ENCODE measurements at places on chromosomes 4 and X. TPM values are rescaled to one million over a fixed set of nuclear protein-coding genes. Genes with fewer than 3 reads are reported as not detected.

- DNase-seq, result no peak
Observed at GRCh38 chr4:70925899-70926635, 23.9 kb downstream of the MOB1B start.

DNA sequence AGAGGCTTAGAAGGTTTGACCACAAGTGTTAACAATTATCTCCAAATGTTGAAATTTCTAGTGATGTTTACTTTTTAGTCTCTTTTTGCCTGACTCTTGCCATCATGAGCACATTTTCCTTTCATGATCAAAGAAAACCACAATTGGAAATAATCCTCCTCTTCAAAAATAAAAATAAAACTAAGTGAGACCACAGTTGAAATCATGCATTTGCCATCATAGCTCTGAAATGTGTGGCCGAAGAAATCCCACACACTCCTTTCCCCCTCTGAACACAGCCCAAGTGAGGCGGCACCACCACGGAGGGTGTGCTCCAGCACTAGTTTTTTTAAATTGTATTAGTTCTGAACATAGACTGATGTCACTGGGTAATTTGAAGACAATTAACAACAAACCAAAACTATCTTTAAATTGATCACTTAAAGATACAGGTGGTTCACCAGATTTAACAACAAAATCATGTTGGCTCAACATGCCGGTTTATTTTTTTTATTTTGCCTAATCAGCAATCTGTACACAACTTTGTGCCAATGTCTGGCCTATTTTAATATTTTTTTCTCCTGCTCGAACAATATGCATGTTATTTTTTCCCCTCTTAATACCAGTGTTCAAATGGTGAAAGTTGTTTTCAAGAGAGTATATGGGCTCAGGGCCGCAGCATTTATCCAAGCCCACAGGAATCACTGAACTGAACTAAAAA, 17.6 kb downstream of the APBB2 start:
- no peak for DNase-seq

DNA sequence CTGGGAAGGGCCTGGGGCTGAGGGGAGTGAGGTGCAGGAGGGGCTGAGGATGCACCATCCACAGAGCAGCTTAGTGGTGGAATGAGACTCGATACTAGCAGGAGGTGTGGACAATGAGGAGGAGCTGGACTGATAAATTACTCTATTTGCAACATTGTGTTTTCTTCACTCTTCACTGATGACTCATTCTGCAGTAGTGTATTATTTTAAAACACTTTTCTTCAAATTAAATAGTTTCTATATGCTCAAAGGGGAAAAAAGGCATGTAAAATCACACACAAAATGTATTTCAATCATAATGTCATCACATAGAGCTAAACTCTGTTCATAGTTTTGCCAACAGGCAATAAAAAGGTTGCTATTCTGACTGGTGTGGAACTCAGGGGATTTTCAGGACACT, 467.0 kb upstream of the CTSO start:
- no peak for DNase-seq

GRCh38 chr4:48669086-48669485, 111.0 kb downstream of the FRYL start:
- DNase-seq, result no peak

Gene ASB12
- 0.21 TPM for total RNA-seq
